ENCODE measurements at places on chromosomes 11 and 22.
A peak's percentile ranks its signal among the peaks of the same experiment; 100 is the strongest.

- DNase-seq: no peak
These were observed 55.7 kb upstream of the EMID1 start for GRCh38 chr22:29149841-29150555.

DNA sequence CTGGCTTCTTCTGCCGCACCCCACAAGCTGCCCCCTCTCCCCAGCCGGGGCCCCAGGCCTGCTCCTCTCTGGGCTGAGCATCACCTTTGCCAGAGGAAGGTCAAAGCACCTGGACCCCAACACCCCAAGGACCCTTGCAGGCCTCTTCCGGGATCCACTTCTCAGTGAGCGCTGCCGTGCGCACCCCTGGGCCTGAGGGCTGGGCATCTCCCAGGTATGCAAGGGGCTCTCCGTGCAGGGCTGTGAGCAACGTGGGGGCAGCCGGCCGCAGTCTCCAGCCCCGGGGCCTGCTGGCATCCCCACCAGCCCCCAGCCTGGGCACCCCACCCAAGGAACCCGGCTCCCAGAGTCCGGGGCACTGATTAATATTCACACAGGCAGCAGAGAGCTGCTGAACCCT lies 64.0 kb downstream of the BRD1 start:
- DNase-seq: no peak

- DNase-seq: no peak
These were observed 102.4 kb downstream of the ME3 start for GRCh38 chr11:86570020-86570419.

- no peak for DNase-seq
These were observed 20.9 kb downstream of the PANX1 start for GRCh38 chr11:94149431-94150017.

- DNase-seq: no peak
These were observed 29.2 kb upstream of the DAGLA start for GRCh38 chr11:61650781-61651571.

DNA sequence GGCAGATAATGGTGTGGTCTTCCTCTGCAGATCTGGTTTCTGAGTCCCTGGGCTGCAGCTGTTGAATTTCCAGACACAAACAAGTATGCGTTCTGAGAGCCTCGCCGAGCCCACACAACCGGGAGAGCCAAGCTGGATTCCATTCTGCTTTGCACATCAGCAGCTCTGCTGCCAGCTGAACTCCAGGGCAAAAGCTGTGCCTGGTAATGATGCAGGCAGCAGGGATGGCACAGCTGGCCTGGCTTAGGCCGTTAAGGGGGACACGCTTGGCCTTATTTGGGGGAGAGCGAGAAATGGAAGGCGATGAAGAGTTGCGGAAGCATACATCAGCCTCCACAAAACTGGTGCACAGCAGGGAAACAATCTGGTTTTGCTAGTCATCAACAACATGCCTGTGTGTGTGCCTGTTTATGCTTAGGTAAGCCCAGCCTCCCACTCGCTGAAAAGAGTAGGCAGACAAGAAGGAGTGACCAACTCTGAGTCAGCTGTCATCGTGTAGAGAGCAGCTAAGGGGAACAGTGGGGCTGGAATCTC lies 25.1 kb downstream of the ADAMTS8 start:
- DNase-seq: peak; percentile 62

- DNase-seq: no peak
These were observed 6.1 kb upstream of the APOA5 start for GRCh38 chr11:116797816-116798215.

DNA sequence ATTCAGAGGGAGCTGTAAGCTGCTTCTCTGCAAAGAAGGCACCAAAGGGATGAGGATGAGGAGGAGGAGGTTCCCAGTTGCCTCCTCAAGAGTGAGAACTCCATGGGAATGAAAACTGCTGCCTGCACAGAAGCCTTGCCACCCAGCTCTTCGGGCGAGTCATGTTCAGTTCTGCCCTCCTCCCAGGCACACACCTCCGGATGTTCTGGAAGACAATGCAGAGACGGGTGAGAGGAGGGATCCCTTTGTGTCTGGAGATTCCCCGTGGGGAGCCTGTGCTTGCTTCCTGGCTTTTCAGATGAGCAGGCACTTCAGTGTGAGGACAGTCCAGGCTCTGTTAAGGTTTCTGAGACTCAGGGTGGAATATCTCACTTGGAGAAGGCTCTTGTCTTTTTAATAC lies 295.6 kb downstream of the DDX10 start:
- no peak for DNase-seq

- DNase-seq: no peak
These were observed 751.0 kb downstream of the KCNA4 start for GRCh38 chr11:29265792-29266191.

- DNase-seq: no peak
These were observed 97.0 kb upstream of the MPPED2 start for GRCh38 chr11:30683176-30683575.

DNA sequence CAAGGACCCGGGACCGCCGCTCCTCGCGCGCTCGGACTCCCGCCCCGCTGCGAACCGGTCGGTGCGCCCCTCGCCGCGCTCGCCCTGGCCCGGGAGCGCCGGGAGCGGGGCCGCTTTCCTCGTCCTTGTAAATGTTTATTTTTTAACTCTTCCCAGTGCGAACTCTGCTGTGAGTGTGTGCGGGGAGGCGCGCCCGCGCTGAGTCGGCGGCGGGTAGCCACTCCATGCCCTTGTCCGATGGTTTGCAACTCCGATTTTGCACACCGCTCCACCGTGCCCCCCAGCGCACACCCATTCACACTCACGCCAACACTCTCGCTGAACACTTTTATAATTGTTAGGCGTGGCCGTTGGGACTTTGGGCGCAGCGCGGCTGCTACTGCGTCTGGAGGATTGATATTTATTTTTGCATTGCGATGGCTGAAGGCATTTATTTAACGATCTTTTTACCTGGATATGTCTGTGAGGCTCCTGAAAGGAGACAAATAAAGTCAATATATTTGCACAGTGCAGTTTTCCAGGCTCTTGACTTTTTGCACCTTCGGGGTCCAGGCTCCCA lies 1.0 kb downstream of the C11orf96 start:
- DNase-seq: no peak

DNA sequence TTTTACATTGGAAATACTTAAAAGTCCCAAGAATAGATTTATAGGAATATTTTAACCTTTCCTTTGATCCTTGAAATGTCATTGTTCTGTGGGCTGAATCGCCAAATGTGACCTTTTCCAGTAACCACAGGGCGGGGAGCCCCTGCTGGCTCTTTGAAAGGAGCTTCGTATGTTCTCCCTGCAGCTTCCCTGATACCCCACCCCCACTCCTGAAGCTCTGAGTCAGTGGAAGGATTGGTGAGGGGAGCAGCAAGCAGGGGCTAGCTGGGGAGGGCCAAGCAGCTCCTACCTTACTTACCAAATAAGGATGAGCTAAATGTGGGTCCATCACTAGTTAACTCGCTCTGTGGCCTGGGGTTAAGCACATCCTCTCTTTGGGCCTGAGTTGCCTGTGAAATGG lies 87.7 kb downstream of the CHST1 start:
- DNase-seq: no peak

Measured in ureter (tissue), 1 donor.